ENCODE measurements at places on chromosomes 13 and 19. TPM values are rescaled to one million over a fixed set of nuclear protein-coding genes. Genes with fewer than 3 reads are reported as not detected.

IRF2BP1 gene
- 44.4 TPM for total RNA-seq

DCLK1 gene
- 6.0 TPM for total RNA-seq

DNA sequence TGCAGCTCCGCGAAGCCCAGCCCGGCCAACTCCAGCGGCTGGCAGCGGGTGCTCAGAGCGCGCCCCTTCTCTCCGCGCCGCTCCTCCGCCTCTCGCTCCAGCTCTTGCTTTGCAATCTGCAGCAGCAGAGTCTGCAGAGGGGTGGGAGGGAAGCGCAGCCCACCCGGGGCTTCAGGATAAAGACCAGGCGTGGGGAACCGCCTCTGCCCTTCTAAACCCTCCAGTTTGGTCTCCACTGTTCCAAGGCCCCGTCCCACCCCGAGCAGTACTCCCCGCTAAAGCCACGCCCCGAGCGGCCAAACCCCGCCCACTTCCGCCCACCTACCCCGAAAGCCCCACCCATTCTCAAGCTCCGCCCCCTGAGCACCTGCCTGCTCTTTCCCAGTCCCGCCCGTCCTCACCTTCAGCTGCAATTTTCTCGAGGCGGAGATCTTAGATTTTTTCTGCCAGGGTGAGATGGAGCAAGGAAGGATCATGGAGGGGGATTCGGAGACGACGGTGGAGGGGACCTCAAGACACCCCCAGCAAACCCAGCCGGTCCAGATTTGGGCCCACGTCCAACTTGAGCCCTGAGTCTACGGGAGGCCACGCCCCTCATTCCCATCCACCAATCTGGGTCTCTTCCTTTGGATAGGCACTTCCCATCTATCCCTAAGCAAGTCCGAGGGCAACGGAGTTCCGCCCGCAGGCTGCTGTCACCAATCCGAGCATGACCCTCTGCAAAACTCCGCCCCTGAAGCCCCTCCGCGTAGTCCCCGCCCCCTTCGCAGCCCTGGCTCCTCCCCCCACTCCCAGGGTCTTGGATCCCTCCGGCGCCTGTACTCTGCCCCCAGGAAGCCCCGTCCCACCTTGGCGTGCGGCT is 1.1 kb downstream of the TNNI3 start:
- DNase-seq, result peak; percentile 75

GRCh38 chr19:34943861-34944573 is 17.3 kb downstream of the ZNF30 start:
- no peak for DNase-seq

- no peak for DNase-seq
Observed at GRCh38 chr13:73835138-73835721, 299.0 kb downstream of the KLF12 start.

DNA sequence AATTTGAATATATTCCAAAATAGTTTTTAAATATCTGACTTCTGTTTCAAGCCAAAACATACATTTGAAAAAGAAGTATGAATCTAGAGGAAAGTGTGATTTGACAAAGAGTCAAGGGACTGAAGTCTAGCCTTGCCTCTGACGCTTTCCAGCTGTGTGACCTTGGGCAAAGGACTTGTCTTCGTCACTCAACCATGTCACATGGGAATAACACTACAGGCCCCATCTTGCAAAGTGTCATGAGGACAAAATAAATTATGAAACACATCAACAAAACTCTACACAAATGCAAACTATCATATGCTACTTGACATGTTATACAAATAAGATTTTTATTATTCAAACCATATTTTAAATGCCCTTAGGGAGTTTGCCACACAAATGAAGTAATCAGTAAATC is 73.0 kb downstream of the CYSLTR2 start:
- DNase-seq, result no peak

- DNase-seq, result no peak
Observed at GRCh38 chr13:32849369-32849768, 166.9 kb upstream of the KL start.

DNA sequence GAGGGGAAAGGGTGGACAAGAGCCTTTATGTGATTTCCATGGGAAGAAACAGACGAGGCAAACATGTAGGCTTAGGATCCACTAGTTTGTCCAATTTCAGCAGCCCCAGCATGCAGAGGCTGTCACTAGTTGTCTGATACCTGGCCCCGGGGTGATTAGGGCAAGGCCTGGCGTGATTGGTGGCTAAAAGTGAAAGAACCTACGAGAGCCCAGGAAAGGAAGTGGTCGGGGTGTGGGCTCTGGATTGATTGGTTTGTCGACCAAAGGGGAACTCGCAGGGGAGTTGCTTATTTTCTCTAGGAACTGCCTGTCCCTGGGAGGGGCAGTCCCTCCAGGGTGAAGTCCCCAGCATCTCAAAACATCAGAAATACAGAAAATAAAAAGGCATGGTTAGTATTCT is 64.2 kb upstream of the UQCRFS1 start:
- no peak for DNase-seq

DNA sequence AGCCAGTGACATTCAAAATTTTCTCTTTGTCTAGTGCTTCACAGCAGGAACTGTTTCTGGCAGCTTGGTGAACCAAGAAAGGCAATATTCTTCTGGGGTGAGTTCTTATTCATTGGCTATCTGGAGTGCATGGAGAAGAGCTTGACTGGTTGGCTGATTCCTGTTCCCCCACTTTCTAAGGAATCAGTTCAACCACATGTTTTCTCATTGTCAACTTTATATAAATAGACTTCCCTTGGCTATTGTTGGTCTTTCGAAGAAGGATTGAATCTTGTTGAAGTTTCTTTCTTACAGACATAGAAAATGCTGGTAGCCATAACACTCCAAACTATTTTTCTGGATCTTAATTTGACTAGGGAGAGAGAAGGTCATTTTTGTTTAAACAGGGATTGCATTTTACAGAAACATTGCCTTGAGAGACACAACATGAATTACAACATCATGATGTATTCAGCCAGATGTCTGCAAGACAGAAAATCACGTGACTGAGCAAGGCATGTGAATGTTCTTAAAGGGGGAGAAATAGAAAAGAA is 85.2 kb downstream of the EDNRB start:
- DNase-seq, result no peak
